ENCODE measurements at places on chromosomes 5 and 9.

DNA sequence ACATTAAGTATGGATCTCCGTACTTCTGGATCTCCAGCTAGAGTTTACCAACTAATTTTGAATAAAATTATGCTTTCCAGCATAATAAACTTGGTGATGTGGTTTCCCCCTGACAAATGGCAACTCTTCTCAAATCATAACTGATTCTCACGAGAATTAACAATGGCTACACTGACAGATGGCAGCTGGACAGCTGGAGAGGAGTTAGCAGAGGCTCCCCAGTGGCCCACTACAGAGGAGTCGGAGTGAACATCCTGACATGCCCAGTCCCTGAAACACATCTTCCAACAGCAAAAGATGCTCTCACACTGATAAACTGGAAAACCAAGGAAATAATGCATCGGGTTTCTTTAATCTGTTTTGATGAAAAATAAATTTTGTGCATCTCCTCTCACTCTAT lies 239.6 kb downstream of the MAN2A1 start:
- DNase-seq, result no peak

GRCh38 chr9:124392871-124393460 lies 22.3 kb downstream of the PSMB7 start:
- no peak for DNase-seq

GRCh38 chr5:67297376-67297775 lies 100.8 kb upstream of the CD180 start:
- no peak for DNase-seq

GRCh38 chr9:123821619-123822018 lies 108.3 kb downstream of the DENND1A start:
- no peak for DNase-seq

DNA sequence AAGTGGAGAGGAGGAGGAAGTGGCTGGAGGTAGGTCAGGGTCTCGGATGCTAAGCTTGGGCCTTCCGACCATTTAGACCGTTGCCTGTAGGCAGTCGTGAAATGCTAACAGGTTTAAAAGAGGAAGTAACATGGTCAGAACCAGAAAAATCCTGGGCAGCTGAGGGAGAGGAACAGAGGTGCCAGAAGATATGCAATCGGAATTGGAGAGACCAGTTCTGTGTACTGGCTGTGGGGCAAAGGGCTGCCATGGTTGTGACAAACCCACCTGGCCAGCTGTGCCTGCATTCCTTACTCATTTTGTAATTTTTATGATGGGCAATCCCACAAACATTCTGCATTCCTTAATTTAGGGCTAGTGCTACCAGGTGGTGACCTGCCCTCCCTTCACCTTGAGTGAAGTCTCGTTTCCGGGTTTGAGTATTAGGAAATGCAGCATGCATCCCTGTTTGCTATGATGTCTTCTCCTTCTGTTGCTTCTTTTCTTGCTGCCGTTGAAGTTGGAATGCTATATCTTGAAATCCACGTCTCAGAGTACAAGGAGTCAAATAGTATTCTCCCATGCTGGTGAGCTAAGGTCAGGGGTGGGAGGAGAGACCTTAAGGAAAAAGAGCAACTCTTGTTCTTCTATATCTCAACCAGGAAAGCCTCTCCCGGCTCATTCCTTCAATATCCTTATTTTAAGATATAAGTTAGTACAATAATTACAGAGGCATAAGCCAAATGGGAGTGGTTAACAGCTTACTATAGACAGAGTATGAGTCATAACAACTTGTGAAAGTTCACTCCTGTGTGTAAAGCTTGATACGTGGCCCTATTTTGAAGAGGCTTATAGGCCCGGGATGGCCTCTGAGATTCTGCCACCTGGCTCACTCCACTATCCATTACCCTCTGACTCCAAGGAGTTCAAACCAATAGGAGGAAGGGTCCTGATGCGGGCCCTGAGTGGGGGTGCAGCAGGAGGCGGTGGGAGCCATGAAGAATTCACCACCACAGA lies 37.0 kb downstream of the B4GALT1 start:
- no peak for DNase-seq

DNA sequence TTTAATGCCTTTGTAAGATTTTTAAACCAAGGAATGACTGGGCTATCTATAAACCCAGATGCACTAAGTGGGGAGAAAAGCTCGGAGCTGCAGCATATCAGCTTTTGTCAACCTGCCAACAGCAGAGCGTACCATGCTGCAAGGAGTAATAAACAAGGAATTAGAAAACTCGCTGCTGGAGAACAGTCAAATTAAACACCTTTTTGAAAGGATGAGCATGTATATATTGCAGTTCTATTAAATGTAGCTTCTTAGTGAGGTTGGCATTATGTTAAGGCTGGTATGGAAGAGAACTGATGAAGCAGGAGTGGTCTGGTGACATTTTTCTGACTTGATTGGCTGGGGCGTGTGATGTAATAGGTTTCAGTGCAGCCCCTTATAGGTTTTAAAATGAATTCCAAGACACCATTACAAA lies 74.7 kb downstream of the PIK3R1 start:
- peak; percentile 66 for DNase-seq

DNA sequence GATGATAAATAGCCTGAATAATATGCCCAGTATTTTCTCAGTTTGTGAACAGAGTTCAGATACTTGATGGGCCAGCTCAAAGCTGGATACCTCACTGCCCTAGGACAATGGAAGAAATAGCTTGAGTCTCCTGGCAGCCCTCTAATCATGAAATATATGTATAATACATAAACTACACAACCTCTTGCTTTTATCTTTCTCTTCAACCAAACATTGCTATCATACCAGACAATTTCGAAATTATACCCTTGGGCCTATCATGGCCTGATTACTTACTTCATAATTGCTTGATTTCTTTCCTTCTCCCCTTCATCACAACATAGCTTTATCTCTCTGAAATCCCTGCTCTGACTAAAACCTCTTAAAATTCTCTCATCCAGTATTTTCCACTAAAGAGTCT lies 1144.9 kb upstream of the C9orf72 start:
- DNase-seq, result no peak

GRCh38 chr5:168307925-168308584 lies 16.6 kb downstream of the WWC1 start:
- DNase-seq, result no peak

- no peak for DNase-seq
Measured at GRCh38 chr9:33677961-33678360, 117.4 kb upstream of the PRSS3 start.

DNA sequence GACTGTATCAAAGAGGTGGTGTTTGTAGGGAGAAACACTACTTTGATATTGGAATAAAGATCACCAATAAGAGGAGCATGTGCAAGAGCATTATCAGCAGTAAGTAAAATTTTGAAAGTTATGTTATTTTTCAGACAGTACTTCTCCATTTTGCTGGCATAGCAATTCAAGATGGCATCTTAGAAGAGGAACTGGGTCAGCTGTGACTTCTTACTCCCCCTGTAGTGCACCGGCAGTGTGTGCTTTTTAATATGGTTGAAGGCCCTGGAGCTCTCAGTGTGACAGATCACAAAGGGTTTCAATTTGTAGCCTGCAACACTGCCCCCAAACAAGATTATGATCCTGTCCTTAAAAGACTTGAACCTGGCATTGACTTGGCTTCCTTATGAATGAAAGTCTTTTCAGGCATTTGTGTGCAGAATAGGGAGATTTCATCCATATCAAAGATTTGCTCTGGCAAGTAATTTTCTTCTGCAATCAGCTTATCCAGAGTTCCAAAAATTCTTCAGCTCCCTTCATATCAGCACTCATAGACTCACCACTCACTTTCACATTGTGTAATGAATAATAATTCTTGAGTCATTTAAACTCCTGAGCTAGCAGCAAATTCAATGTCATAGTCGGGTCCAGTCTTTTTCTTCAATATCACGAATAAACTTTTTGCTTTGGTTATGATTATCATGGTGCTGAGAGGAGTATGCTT lies 105.7 kb upstream of the MAMDC2 start:
- DNase-seq, result no peak

DNA sequence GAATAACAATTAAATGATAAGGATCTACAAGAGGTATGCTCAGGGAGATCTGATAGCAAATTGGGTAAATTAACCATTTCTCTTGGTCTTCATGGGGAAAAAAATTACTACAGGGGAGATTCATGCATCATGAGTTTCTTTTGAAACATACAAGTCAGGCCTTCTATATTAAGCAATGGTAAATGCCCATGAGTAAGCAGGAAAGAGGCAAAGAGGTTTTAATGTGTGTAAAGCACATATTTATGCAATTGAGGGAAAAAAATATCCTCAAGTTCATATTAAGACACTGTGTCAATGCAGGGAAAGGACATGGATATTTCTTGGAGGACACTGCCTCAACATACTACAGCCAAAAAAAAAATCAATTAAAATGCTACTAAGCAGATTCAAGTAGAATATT lies 73.4 kb upstream of the NR4A3 start:
- DNase-seq, result no peak

All from Right ventricle myocardium inferior (tissue), 1 donor.